ENCODE measurements at places on chromosomes 13 and 19.

DNA sequence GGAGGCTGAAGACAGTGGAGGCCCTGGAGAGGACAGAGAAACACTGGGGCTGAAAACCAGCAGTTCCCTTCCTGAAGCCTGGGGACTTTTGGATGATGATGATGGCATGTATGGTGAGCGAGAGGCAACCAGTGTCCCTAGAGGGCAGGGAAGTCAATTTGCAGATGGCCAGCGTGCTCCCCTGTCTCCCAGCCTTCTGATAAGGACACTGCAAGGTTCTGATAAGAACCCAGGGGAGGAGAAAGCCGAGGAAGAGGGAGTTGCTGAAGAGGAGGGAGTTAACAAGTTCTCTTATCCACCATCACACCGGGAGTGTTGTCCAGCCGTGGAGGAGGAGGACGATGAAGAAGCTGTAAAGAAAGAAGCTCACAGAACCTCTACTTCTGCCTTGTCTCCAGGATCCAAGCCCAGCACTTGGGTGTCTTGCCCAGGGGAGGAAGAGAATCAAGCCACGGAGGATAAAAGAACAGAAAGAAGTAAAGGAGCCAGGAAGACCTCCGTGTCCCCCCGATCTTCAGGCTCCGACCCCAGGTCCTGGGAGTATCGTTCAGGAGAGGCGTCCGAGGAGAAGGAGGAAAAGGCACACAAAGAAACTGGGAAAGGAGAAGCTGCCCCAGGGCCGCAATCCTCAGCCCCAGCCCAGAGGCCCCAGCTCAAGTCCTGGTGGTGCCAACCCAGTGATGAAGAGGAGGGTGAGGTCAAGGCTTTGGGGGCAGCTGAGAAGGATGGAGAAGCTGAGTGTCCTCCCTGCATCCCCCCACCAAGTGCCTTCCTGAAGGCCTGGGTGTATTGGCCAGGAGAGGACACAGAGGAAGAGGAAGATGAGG, 1.5 kb downstream of the PPP1R15A start:
- DNase-seq = no peak

DNA sequence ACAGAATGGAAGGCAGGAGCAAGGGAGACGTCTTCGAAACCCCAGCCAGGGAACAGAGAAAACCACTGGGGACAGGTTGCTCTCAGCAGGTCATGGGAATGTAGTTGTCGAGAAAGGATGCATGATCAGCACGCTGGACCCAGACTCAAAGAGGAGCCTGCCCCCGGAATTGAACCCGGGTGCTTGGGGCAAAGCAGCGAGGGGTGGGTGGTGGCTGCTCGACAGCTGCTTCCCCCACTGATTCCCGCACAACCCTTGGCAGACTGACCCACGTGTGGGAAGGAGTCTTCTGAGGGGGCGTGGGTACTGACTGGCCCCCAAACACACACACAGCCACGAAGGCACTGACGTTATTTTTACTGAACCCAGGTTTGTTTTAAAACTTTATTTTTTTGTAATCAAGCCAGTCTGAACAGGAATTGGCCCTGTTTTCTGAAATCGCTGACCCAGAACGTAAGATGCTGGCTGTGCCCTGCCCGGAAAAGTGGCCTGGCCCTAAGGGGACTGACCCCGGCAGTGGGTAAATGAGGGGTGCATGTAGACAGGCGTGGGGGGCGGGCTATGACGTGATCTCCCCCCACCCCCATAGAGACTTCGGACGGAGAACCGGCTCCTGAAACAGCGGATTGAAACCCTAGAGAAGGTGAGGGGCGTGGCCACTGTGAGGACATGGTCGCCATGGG, 18.6 kb downstream of the PRR36 start:
- no peak for DNase-seq

- no peak for DNase-seq
These were observed 33.0 kb upstream of the VSTM2B start for GRCh38 chr19:29492769-29493168.

GRCh38 chr19:11166281-11167142, 10.9 kb upstream of the SPC24 start:
- no peak for DNase-seq

DNA sequence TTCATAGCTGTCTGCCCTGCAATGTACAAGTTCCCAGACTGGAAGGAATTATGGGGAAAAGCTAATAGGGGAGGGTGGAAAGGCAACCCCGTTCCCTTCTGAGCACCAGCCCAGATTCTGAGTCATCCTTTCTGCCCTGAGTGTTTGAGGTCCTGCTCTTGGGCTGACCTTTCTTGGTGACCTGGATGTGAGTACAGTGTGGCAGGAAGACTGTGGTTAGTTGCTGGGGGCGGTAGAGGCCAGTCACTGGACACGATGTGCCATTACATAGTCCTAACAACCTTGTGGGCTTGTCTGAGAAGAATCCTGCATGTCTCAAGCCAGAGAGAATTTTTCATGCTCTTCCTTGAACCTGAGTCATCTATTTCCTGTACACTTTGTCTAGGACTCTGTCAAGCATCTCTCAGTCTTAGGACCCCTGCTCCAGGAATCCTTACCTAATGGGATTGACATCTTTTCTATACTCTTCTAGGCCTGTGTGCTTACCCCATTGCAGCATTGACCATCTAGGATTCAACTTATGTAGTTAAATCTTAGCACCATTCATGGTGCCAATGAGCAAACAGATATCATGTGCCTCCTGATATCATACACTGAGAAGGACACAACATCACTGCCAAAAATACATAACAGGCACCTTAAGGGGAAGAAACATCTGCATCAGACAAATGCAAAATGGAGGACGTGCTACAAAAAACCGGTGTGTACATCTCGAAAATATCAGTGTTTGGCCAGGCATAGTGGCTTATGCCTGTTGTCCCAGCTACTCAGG, 8.1 kb upstream of the ANGPTL4 start:
- DNase-seq = no peak

- DNase-seq = no peak
These were observed 2.3 kb downstream of the FUT2 start for GRCh38 chr19:48698046-48698445.

GRCh38 chr19:55490478-55491432, 2.5 kb downstream of the SSC5D start:
- no peak for DNase-seq
